ENCODE measurements at places on chromosomes 2 and 18.

- no peak for DNase-seq
Observed at GRCh38 chr2:171553858-171554257, 31.6 kb downstream of the CYBRD1 start.

DNA sequence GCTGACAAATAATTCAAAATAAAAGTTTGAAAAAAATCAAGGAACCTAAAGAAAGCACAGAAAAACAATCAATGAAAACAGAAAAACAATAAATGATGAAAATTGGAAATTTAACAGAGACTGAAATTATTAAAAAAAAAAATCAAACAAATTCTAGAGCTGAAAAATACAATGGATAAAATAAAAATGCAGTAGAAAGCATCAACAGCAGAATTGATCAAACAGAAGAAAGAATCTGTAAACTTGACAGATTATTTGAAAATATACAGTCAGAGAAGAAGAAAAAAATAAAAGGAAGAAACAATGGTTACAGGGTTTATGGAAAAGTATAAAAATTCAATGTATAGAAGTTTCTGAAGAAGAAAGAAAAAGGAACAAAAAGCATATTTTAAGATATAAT lies 16.2 kb downstream of the SERPINB4 start:
- DNase-seq: no peak

DNA sequence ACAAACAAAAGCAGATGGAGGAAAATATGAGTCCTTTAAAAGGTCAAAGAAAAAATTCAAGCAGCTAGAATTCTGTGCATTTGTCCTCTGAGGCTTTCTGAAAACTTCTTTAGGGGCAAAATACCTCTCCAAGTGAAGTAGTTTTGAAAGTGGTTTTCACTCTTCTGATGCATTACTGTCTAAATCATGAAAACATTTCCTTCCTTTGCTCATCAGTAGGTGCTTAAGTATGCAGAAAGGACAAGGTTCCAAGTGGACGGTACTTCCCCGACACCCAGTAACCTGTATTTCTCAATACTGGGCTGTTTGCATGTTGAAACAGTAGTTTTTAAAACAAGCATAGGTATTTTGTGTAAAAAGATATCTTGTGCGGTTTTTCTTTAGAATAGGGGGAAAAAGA lies 189.1 kb upstream of the ERBB4 start:
- DNase-seq: no peak

DNA sequence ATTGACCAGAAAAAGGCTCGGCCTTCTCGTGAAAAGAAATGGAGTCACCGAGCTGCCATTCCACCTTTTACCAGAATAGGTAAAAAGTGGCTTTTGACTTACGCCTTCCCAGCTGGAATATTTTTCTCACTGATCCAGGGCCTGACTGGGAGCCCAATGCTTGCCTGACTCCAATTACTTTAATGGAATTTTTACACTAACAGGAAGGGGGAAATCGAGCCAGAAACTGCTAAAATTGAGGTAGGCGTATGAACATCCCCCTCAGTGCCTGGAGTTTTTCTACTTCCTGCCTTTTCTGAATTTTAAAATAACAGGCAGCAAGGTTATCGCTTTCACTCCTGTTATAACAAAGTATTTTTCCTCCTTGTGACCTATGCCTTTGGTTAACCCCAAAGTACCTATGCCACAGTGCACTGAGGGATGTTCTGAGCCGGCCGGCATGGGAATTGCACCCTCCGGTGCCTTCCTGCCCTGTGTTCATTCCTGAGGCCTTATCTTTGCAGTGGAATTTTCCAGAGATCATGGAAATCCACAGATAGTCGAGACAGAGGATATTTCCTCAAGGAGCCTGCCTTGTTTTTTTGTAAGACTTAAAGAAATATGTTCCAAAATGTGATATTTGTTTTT lies 18.3 kb upstream of the RPL31 start:
- DNase-seq: no peak

DNA sequence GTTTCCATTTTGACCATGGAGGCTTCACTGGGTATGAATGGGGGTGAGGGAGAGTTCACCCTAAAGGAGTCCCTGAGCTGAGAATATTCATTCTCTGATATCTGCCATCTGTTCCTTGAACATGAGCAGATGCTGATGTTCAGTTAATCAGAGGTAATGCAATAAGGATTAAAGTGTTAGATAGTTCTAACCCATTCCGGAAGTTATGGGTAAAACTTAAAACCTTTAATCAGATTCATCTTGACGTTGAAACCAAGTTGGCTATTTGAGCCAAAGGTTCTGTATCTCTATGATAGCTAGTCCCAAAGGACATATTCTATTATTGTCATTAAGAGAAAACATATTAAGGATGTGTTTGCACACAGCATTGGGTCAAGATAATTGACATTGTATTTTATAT lies 268.9 kb downstream of the PLCL1 start:
- DNase-seq: no peak

- DNase-seq: peak; percentile 94
Observed at GRCh38 chr2:167692191-167692590, 555.2 kb downstream of the STK39 start.

DNA sequence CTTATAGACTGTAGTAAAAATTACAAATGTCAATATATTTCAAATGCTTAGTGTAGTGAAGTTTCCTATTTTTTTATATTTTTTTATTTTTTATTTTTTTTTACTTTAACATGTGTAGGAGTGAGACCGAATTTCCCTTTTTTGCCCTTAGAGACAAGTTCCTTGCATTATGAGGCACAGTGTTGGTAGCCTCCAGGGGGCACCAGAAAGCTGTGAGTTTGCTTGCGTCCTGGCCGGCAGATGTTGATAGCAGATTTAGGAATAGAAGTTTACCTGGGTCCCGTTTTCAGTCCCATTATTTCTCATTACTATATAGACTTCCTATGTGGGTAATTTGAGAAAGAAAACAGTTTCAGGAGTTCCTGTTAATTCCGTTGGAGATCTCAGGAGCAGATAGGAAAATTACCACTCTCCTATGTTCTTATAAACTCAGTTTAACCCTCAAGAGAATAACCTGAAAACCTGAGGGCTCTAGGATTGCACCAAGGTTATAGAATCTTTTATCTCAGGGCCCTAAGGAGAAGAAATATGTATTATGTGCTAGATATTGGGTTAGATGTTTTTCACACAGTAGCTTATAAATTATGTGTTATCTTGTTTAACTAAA lies 157.5 kb upstream of the SESTD1 start:
- DNase-seq: peak; percentile 16

- no peak for DNase-seq
Observed at GRCh38 chr2:17995593-17995992, 117.1 kb downstream of the KCNS3 start.

- no peak for DNase-seq
Observed at GRCh38 chr2:3293221-3293620, 84.4 kb downstream of the EIPR1 start.

DNA sequence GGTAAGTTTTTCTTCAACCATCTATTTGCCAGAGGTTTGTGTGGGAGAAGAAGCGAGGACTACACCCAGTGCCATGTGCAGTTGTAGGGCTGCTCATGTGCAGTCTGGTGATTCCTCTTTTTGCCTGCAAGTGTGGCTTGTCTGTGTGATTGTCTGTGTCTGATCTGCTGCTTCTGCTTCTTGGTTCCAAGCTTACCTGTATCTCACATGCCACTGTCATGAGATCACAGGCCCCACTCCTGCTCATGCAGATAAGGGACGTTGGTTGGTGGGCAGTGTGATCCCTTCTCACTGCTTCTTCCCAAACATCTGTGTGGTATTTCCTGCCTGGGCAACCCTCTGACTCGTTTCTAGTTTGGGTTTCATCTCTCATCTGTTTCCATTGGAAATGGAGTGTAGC lies 27.1 kb downstream of the RRM2 start:
- no peak for DNase-seq

GRCh38 chr2:10347562-10347948 lies 44.9 kb downstream of the HPCAL1 start:
- no peak for DNase-seq

Measured in SK-N-MC (cell line).